ENCODE measurements at places on chromosomes 13 and 19.

DNA sequence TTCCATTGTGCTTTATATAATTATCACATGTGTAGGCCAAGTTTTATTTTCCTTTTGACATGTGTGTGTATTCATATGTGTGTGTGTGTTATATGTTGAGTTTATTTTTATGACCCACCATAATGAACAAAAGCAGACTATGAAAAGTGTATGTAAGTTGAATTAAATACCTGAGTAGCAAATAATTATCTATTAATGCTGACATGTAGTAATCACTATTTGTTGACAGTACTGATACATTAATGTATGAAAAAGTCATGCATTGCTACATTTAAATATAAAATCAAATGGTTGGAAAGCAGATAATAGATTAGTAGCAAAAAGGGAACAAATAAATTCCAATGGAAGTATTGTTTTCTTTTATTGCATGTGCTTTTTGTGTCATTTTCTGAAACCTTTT, 1948.5 kb upstream of the PCDH20 start:
- DNase-seq, result no peak

GRCh38 chr13:93328943-93329342, 102.3 kb downstream of the GPC6 start:
- no peak for DNase-seq

GRCh38 chr19:17721111-17721628, 1.9 kb downstream of the MAP1S start:
- no peak for DNase-seq

DNA sequence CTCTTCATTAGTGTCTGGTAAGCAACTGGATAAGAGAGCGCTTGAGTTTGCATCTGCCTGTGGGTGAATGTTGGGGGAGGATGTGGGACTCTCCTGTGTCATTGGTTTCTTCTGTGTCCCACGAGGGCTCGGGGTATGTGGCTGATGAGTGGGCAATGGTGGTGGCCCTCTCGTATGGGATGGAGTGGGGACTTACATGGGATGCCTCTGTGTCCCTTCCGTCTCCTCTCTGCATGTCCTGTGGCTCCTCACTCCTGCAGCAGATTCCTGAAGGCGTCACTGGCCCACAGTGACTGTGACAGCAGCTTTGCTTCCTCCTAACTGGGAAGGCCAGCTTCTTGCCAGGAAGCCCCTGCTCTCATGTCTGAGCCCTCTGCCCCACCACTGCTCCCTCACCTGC, 2.6 kb upstream of the LRP3 start:
- DNase-seq, result no peak

DNA sequence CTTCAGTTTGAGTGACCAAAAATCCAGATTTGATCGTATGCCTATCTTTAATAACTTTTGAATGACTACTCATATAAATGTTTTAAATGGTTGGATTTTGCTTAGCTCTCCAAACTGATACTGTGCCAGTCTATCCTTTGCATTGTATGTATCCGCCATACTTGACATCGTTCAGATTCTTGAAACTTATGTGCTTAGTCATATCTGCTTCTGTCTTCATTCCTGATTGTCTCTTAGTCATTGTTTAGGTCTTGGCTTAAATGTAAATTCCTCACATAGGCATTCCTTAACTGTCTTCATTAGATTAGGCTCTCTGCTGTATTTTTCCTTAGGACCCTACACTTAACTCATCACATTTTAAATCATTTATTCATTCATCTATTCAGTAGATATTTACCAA, 126.0 kb downstream of the PCCA start:
- no peak for DNase-seq

GRCh38 chr13:44425815-44426078, 52.1 kb downstream of the SERP2 start:
- DNase-seq, result no peak

DNA sequence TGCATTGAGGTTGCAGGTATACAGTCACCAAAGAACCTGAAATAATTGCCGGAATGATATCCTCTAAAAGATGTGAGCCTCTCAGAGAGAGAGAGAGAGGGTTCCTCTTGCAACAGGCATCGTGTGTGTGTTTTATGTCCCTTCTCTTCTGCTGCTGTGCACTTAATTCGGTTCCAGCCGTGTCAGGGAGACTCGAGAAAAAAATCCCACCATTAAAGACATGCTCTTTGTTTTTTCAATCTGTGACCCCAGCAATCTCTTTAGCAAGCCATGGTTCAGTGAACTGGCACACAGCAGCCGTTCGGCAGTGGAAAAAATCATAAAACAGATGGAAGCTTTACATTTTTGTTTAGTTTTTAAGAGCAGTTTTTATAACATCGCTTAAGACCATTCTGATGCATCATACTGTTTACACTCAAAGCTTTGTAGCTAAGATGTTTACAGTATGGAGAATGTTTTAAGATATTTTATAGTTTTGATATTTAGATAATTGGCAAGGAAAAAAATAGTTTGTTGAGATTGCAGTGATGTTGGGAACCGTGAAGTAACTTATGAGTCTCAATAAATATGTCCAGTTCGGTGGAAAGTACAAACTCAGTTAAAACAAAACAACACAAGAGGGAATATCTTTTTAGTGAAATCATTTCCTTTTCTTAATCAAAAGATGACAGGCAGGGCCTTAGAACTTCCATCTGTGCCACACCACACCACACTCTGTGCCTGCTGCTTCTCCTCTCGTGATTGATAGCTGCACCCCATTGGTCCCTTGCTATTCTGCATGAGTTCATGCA, 31.2 kb upstream of the ZNF536 start:
- peak; percentile 68 for DNase-seq

GRCh38 chr19:53772943-53773342, 51.2 kb downstream of the NLRP12 start:
- peak; percentile 69 for DNase-seq

DNA sequence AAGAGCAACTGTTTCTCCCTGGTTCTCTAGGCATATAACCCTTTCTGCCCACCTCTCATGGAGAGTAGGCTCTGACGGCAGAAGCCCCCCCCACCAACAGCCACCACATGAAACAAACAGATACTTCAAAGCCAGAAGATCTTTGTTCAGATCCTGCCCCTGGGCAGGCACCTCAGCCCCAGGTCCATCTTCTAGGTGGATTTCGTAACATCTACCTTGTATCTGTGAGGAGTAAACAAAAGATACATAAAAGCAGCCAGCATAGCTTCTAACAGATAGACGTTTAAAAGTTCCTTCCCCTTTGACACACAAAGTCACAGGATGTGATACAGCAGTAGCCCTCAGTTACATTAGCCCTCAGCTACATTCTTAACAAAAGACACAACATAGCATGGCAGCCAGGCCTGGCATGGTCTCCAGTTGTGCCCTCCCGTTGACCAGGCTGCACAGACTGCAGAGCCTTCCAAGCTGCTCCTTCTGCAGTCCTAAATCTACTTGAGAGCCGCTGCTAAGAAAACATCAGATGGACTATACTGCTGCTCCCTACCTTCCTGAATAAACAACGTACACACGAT, 35.4 kb downstream of the BRD4 start:
- DNase-seq, result no peak

DNA sequence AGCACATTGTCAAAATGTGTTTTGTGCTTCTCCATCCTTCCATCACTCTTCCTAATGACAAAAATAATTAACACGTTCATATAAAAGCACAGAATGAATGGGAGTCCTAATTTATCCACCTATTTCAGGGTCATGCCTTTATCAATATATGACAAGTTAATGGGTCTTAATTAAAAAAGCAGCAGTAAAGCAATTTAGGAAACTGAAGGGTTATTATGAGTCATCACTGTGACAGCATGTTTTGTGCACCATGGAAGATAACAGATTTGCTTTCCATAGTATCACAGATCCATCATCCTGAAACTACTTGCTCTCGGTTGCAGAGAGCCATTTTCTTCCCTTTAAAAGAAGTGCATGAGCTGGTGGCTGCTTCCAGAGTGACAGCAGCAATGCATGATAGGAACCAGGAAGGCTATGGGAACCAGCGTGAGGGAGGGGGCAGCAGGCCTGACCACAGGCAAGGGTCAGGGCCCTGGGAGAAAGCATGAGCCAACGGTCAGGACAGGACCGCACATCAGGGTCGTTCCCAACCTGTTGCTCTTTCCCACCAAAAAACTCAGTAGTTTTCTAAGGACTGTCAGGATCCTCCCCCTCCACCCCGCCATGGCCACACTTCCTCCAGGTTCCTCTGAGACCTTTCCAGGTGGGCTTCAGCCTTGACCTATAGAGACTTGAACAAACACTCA, 784.1 kb downstream of the UQCRFS1 start:
- DNase-seq, result no peak

All from NCI-H82 (cell line).